ENCODE measurements at places on chromosomes 7 and 10.
A peak's percentile ranks its signal among the peaks of the same experiment; 100 is the strongest.

DNA sequence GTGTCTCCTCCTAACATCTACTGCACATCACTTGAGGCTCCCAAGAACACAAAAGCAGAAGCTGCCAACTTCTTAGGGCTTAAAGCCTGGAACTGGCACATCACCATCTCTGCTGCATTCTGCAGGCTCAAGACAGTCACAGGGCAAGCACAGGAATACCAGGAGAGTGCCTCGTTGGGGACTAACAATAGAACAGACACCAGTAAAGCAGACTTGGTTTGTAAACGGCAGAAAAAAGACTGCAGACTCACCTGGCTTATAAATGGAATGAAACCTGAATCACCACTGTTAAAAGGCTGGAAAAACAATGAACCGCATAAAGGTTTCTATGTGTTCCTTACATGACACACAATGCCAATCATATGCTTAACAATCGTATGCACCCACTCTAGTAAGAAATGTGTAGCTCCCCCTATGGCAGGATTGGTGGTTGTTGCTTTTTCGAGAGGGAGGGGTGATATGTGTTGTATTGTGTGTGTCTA, 12.8 kb downstream of the RHEB start:
- H3K4me3 ChIP-seq = peak overlapping the region; percentile 6
- H3K27me3 ChIP-seq = no peaks in the 10 kb centered on the region
- peak; percentile 31 for ATAC-seq
- no peak overlapping the region for H3K27ac ChIP-seq
- H3K4me1 ChIP-seq = peaks cover 41% of the 10 kb centered on the region
- no peaks in the 10 kb centered on the region for H3K36me3 ChIP-seq

GRCh38 chr10:73092830-73093229, 3.8 kb downstream of the P4HA1 start:
- H3K4me1 ChIP-seq = peaks cover 9% of the 10 kb centered on the region
- H3K27me3 ChIP-seq = no peaks in the 10 kb centered on the region
- peaks cover 83% of the 10 kb centered on the region for H3K36me3 ChIP-seq
- no peak for ATAC-seq
- no peak overlapping the region for H3K27ac ChIP-seq

GRCh38 chr7:109391240-109391639, 821.6 kb downstream of the DNAJB9 start:
- H3K4me3 ChIP-seq = no peak overlapping the region
- no peak overlapping the region for H3K27ac ChIP-seq
- no peaks in the 10 kb centered on the region for H3K36me3 ChIP-seq
- H3K4me1 ChIP-seq = no peaks in the 10 kb centered on the region

DNA sequence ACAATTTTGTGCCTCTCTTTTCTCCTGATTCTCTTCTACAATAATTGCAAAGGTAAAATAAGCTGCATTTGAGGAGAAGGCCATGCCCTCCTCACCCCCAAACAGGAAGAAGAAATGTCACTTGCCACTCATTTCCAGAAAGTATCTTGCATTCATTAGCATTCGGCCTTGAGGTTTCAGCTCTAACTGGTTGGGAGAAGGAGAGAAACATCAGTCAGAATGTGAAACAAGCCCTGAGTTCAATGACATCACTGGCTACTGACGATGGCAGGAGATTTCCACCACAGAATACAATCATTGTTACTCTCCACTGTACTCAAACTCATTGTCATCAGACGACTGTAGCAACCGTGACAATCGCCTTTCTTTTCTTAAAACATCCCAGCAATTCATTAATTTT, 72.8 kb downstream of the PRKCQ start:
- H3K4me3 ChIP-seq = peak overlapping the region; percentile 76
- H3K36me3 ChIP-seq = peaks cover 89% of the 10 kb centered on the region
- peaks cover 56% of the 10 kb centered on the region for H3K4me1 ChIP-seq
- peak; percentile 90 for ATAC-seq
- peak overlapping the region; percentile 87 for H3K27ac ChIP-seq

DNA sequence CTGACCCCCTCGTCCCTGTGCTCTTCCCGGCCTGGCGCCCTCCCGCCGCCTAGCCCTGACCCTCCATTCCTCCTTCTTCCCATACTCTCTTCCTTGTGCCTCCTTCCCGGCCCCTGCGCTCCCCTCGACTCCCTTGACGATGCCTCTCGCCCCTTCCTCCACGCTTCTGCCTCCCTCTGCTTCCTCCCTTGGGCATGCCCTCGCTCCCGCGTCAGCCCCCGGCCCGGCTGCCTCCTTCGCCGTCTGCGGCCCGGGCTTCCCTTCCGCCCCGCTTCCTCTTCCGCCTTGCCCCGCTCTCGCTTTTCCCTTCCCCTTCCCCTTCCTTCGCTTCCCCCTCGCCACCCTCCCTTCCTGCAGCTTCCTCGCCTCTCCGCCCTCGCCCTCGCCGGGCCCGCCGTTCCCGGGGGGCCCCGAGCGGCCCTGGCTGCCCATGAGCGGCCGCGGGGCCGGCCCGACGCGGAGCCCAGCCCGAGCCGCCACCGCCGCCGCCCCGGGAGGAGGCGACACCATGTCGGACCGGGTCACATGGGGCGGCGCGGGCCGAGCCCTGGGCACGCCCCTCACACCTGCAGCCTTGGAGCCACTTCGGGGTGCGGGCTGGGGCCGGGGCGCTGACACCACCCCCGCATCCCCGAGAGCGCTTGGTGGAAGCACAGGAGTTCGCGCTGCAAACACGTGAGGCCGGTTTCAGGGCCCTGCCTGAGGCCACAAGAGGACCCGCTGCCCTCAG, at the start of gene FBXW4:
FBXW4 (minus strand) TSS at position 497 of the 730 bp plus-strand sequence; CDS start at position 432, 65 bp downstream.
- H3K27me3 ChIP-seq = no peaks in the 10 kb centered on the region
- peaks cover 10% of the 10 kb centered on the region for H3K4me1 ChIP-seq
- ATAC-seq = peak; percentile 82

GRCh38 chr10:133445751-133446708, 7.7 kb upstream of the SCART1 start:
- no peak for ATAC-seq
- H3K4me3 ChIP-seq = no peak overlapping the region
- peaks cover 24% of the 10 kb centered on the region for H3K4me1 ChIP-seq
- no peaks in the 10 kb centered on the region for H3K27me3 ChIP-seq

DNA sequence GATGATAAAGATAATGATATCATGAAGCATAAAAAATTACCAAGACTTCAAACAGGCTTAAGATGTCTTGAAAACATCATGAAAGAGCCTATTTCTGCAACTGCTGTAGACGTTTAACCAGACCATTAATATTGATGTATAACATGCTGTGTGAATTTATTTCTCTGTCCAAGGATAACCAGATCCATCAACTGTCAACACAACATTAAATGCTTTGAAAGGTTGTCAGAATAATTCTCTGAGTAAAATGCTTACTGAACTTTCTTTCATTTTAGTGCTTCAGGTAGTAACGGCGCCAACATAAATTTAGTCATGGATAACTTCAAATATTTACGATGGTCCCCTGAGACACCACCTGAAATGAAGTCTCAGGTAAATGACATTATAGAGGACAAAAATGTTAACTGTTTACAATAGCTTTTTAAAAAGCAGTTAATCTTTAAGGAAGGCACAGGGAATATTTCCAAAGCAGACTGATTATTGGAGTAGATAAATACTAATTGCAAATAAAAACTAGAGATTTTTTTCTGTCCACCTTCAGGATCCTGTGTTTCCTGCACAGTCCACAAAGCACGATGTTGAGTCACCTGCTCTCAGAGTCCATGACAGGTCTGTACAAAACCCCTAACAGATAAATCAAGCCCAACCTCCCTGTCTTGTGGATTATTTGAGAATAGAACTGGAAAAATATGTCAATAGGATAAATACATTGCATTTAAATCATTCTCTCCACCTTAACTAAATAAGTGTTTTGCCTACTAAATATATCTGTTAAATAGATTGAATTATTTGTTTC, 1213.2 kb downstream of the XPNPEP1 start:
- no peak overlapping the region for H3K4me3 ChIP-seq
- no peak for ATAC-seq
- no peaks in the 10 kb centered on the region for H3K4me1 ChIP-seq
- no peaks in the 10 kb centered on the region for H3K27me3 ChIP-seq
- no peak overlapping the region for H3K27ac ChIP-seq
- H3K36me3 ChIP-seq = no peaks in the 10 kb centered on the region

DNA sequence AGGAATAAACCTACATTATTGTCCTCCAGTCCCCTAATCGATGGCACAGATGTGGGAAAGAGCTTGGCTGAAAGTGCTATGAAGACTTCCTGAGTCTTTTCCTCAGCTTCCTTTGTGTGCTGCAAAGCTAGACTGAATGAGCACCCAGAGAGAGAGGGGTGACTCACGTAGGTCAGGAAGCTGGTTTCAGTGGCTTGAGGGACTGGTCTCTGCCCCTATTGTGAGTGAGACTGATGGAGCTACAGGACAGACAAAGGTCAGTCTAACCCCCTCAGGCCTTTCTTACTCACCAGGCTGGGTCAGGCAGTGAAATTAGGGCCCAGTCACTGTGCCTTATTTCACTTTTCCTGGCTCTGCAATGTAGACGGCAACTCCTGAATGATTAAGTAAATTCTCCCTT, 171.1 kb upstream of the GRB10 start:
- no peak overlapping the region for H3K27ac ChIP-seq
- H3K4me3 ChIP-seq = no peak overlapping the region
- H3K27me3 ChIP-seq = no peaks in the 10 kb centered on the region
- no peaks in the 10 kb centered on the region for H3K36me3 ChIP-seq
- peak; percentile 56 for ATAC-seq
